LHCN-M2 (cell line): ENCODE measurements at places on chromosomes 16 and 17. TPM values are rescaled to one million over a fixed set of nuclear protein-coding genes. Genes with fewer than 3 reads are reported as not detected.

The TNFSF12 gene
- total RNA-seq, result 14.8 and 20.7 TPM in 2 replicates

The GAS7 gene
- total RNA-seq, result 0.23 TPM in 1 of 2 replicates, not detected in the other

The HAP1 gene
- under 0.01 TPM in 1 of 2 replicates, not detected in the other for total RNA-seq

DNA sequence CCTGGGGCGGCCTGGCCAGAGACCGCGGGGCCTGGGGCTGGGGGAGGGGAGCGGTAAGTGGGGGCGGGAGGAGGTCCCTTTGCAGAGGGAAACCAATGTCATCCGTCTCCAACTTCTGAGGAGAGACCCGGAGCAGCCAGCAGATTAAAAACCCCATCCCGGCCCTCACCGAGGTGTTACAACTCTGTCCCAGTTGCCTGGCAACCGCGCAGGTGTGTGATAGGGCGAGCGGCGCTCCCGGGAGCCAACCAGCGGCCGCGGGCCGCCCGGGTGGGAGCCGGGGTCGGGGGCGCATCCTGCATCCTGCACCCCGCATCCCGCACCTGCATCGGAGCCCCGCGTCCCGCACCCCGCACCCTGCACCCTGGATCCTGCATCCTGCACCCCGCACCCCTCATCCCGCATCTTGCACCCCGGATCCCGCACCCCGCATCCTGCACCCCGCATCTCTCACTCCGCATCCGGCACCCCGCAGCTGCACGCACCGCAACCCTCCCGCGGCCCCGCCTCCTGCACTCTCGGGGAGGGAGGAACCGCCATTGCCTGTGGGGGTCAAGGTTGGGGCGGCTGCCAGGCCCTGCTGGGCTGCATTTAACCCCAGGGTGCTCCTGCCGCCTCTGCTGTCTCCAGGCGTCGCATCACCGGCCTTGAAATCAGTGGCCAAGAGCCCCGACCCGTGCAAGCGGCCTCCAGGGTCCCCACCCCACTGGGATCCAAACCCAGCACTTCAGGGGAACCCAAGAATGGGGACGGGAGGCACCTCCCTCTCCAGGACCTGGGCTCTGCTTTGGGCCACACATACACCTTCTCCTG lies 47.3 kb downstream of the RTN4RL1 start:
- no peak for DNase-seq

GRCh38 chr17:34354637-34355036 lies 1.6 kb upstream of the CCL13 start:
- DNase-seq, result no peak

The TBC1D3L gene
- 7.7 and 9.7 TPM in 2 replicates for total RNA-seq

- no peak for DNase-seq
These were observed 15.7 kb downstream of the MGAT5B start for GRCh38 chr17:76883744-76884525.
